ENCODE measurements at places on chromosomes 5 and 9. TPM values are rescaled to one million over a fixed set of nuclear protein-coding genes. Genes with fewer than 3 reads are reported as not detected.

EIF4E1B gene
- not detected for total RNA-seq

SV2C gene
- total RNA-seq = not detected

KIF20A gene
- 29.3 TPM for total RNA-seq

PCDHB9 gene
- not detected for total RNA-seq

GDA gene
- total RNA-seq = not detected

HMMR gene
- 43.8 TPM for total RNA-seq

LIFR gene
- total RNA-seq = not detected

DNA sequence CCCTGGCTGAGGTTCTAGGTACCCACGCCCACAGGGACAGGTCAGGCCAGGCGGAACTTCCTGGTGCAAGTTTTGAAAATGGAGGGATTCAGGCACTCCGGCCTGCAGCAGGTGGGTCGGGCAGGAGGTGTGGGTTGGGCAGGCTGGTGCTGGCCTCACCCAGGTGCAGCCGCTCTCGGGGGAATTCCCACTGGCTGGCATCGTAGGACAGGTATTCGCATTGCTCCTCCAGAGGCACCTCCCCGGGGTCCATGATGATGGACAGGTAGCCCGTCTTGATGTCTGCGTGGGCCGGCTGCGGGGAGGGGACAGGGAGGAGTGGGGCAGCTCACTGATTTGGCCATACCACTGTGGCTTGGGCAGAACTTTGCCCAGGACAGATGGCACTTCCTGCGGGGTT is 28.7 kb upstream of the SCGB3A1 start:
- H3K4me1 ChIP-seq = peaks cover 6% of the 10 kb centered on the region
- H3K36me3 ChIP-seq = no peaks in the 10 kb centered on the region
- DNase-seq = no peak
- no peak overlapping the region for H3K4me3 ChIP-seq
- H3K27ac ChIP-seq = no peak overlapping the region
- H3K27me3 ChIP-seq = no peaks in the 10 kb centered on the region

- no peak for DNase-seq
- no peaks in the 10 kb centered on the region for H3K36me3 ChIP-seq
- H3K27ac ChIP-seq = no peak overlapping the region
- no peaks in the 10 kb centered on the region for H3K27me3 ChIP-seq
- no peaks in the 10 kb centered on the region for H3K4me1 ChIP-seq
- H3K4me3 ChIP-seq = no peak overlapping the region
These were observed 39.5 kb upstream of the GLRX start for GRCh38 chr5:95861864-95862561.

DNA sequence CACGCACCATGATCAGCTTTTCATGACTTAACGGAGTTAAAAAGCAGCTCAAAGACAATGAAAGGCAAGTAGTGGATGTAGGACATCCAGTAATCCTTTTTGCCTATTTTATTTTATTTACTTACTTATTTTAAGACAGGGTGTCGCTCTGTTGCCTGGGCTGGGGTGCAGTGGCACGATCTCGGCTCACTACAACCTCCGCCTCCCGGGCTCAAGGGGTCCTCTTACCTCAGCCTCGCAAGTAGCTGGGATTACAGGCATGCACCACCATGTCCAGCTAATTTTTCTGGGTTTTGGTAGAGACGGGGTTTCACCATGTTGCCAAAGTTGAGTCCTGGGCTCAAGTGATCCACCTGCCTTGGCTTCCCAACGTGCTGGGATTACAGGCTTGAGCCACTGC is 148.9 kb downstream of the DAB2IP start:
- H3K27ac ChIP-seq = no peak overlapping the region
- no peak for DNase-seq
- no peak overlapping the region for H3K4me3 ChIP-seq
- H3K36me3 ChIP-seq = no peaks in the 10 kb centered on the region
- H3K4me1 ChIP-seq = no peaks in the 10 kb centered on the region
- no peaks in the 10 kb centered on the region for H3K27me3 ChIP-seq

GRCh38 chr9:70954126-70954525 is 167.3 kb downstream of the TRPM3 start:
- no peaks in the 10 kb centered on the region for H3K36me3 ChIP-seq
- H3K27me3 ChIP-seq = no peaks in the 10 kb centered on the region
- H3K4me3 ChIP-seq = no peak overlapping the region
- no peak overlapping the region for H3K27ac ChIP-seq
- H3K4me1 ChIP-seq = no peaks in the 10 kb centered on the region
- DNase-seq = no peak

DNA sequence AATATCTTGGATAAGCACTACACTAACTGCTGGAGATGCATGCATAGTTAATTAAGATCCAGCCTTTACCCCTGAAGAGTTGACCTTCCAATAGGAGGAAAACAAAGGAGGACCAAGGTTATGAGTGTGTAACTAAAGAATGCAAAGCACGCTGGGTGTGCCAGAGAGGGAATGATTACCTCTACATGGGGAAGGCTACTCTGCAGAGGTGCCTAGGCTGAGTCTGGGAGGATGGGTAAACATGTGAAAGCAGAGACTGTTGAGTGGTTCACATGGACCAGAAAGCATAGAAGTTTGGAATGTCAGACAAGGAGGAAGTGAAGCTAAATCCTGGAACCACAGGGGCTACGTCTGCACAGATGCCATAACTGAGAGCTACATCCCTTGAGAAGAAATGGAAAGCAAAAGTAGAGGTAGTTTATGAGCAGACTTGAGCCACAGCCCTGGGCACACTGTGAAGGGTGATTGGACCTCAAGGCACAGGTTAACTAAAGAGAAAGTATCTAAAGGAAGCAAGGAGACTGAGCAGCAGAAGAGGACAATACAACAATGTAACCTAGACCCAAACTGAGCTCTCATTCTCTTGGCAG is 176.2 kb downstream of the DENND1A start:
- peaks cover 11% of the 10 kb centered on the region for H3K4me1 ChIP-seq
- no peaks in the 10 kb centered on the region for H3K27me3 ChIP-seq
- H3K36me3 ChIP-seq = no peaks in the 10 kb centered on the region
- no peak for DNase-seq
- no peak overlapping the region for H3K4me3 ChIP-seq

DNA sequence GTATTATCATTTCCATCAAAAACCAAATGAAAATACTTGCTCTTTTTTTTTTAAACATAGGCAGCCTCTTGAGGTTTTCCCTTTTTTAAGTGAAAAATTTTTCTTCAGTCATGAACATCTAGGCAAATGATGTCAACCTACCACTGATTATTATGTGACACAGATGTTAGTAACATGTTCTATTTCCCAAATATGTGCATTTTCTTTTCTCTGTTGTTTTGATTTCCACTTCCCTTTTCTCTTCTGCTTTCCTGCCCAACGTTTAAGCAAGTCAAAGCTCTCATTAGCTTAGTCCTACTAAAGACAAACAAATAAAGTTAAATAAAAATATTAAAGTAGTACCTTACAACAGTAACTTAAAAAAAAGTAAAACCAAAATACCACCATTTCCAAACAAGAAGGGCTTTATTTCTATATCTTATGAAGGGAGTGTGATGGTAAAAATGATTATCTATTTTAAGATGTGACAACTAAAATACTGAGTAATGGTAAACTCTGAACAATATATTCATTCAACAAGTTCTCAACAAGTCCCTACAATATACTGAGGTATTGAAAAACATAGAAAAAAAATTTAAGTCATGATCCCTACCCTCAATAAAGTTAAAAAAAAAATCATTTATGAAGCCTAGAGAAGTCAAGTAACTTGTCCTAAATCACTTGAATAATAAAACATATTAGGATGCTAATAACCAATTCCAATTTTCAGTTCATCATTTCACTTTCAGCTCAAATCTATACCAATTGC is 9.4 kb downstream of the SLC38A9 start:
- H3K27ac ChIP-seq = no peak overlapping the region
- H3K36me3 ChIP-seq = no peaks in the 10 kb centered on the region
- DNase-seq = no peak
- H3K4me1 ChIP-seq = peaks cover 5% of the 10 kb centered on the region
- no peaks in the 10 kb centered on the region for H3K27me3 ChIP-seq

DNA sequence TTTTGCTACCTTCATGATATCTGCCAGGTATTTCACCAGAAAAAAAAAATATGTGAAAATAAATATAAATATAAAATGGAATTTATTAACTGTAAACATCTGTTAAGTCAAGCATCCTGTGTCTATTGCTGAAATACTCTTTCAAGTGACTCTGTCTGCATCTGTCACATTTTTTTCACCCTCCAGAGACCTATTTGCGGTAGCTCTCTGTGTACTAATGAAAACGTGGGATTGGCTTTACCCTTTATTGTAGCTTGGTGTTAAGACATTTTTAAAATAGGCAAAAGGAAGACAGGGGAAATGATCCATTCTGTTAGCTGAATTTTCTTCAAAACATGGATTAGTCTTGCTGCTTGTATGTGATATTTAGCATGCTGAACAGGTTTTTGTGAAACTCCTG is 536.0 kb upstream of the WWC1 start:
- no peaks in the 10 kb centered on the region for H3K36me3 ChIP-seq
- H3K27ac ChIP-seq = no peak overlapping the region
- no peaks in the 10 kb centered on the region for H3K27me3 ChIP-seq
- DNase-seq = no peak
- no peak overlapping the region for H3K4me3 ChIP-seq
- H3K4me1 ChIP-seq = no peaks in the 10 kb centered on the region

GRCh38 chr5:87574106-87574505 is 161.4 kb upstream of the CCNH start:
- no peaks in the 10 kb centered on the region for H3K27me3 ChIP-seq
- H3K36me3 ChIP-seq = no peaks in the 10 kb centered on the region
- H3K4me1 ChIP-seq = no peaks in the 10 kb centered on the region
- no peak for DNase-seq
- no peak overlapping the region for H3K4me3 ChIP-seq

Measured in CD8-positive, alpha-beta memory T cell (primary cell).